ENCODE measurements at places on chromosomes 6 and 20. TPM values are rescaled to one million over a fixed set of nuclear protein-coding genes. Genes with fewer than 3 reads are reported as not detected.
A peak's percentile ranks its signal among the peaks of the same experiment; 100 is the strongest.

- peak; percentile 77 for DNase-seq
These were observed 7.8 kb upstream of the LCA5 start for GRCh38 chr6:79544939-79545450.

DNA sequence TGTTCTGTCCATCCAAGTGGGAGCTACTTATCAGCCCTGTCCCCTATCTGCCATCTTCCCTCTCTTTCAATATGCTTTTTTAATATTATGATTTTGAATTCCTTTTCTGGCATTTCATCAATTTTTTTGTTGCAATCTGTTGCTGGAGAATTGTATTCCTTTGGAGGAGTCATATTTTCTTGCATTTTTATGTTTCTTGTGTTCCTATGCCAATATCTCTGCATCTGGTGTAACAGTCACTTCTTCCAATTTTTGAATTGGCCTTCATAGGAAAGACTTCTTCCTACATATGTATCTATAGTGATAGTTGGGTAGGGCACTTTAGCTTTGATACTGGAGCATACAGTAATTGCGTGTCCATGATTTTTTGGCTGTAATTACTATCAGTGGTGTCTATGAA is 70.1 kb downstream of the ZC2HC1B start:
- no peak for DNase-seq

- DNase-seq = no peak
These were observed 39.3 kb upstream of the OSTM1 start for GRCh38 chr6:108113557-108114519.

POLH gene
- total RNA-seq = 6.9 TPM

DNA sequence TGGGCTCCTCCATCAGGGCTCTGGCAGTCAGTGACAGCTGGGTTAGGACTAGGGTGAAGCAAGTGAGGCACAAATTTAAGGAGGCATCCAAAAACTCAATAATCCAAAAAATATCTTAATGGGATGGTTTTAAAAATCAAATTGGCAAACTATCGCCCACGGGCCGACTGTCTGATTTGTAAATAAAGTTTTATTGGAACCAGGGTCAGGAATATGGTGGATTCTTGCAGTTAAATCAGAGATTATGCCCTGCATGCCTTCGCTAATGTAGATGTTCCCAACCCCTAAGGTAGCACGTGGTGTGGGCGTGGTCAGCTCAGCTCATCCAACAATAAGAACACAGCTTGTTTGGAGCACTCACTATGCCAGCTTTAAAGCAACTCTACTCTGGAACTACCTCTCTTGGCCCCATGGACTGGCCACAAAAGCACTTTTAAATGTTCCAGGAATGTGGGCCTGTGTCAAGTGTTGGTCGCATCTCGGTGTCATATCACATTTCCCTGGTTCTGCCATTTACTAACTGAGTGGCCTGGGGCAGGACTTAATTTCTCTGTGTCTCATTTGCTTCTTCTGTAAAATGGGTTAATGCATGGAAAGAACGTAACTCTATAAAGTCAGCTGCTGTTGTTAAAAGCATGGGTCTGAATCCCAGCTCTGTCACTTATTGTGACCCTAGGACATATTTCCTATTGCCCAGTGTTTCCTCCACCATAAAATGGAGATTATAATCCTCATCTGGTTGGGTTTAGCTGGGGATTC is 7.0 kb downstream of the TP53RK start:
- no peak for DNase-seq

GRCh38 chr20:63442100-63442493 is 30.4 kb downstream of the KCNQ2 start:
- no peak for DNase-seq

GRCh38 chr20:2538931-2539720 is 2.8 kb downstream of the TMC2 start:
- no peak for DNase-seq

DNA sequence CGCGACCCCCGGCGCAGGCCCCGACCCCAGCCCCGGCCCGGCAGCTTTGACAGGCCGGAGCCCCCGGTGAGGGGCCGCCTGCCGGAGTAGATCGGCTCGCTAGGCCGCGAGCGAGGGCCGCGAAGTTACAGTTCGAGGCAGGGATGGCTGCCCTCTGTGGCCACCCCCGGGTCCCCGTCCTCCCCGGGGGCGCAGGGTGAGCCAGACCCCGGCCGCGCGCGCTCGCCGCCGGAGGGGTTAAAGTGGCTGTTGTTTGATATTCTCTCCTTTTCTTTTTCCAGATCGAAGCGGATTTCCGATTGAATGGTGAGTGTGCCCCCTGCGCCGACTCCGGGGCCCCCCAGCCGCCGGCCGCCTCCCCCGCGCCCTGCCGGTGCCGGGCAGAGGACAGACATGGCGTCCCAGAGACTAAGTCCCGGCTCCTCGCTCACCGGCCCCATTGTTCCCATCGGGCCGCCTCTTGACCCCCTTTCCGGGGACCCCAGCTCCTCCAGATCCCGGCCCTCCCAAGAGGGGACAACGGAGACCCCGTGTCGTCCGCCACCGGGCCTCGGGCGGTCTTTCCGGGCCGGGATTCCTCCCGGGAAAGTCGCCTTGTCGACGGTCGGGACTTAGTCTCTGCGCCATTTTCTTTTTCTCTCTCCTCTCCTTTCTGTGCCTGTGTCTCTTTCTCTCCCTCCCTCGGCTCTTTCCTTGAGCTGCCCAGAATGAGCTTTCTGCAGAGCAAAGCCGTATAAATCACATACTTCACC is 704 bp downstream of the TOP1 start:
- DNase-seq = no peak

- DNase-seq = no peak
These were observed 13.6 kb downstream of the GINS1 start for GRCh38 chr20:25421102-25421501.

RUNX2 gene
- 0.95 TPM for total RNA-seq

SLC52A3 gene
- total RNA-seq = 1.4 TPM

GRCh38 chr6:104795363-104795762 is 64.4 kb downstream of the HACE1 start:
- DNase-seq = no peak

- no peak for DNase-seq
These were observed 4.2 kb downstream of the PPP2R5D start for GRCh38 chr6:42988486-42989020.

Measured in gastrocnemius medialis (tissue), 4 donors.